ENCODE measurements at places on chromosomes 2 and 18.

- DNase-seq: peak; percentile 92
Measured at GRCh38 chr2:15591692-15592463, at the start of gene DDX1. Gene DDX1 (plus strand): TSS chr2:15591868. CDS start chr2:15591934, 66 bp downstream.

GRCh38 chr18:44450226-44450625 lies 230.5 kb upstream of the SETBP1 start:
- DNase-seq: no peak

- no peak for DNase-seq
Measured at GRCh38 chr2:231334981-231335380, 60.5 kb upstream of the B3GNT7 start.

DNA sequence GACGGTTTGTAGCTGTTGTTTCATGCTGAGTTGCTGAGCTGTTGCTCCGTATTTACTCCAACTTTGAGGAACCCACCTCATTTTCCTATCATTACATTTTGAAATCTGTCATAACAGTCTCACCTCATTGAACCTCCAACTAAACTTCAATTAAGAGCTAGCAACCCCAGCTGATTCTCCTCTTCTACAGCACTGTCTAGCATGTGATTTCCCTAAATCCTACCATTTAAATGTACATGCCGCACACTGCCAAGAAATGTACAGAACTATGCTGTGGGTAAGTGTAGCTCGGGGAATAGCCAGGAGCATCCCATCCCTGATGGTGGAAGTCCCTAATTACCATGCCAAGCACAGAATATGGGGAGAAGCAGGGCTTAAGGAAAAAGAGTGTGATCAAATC lies 299.9 kb downstream of the AFF3 start:
- no peak for DNase-seq

DNA sequence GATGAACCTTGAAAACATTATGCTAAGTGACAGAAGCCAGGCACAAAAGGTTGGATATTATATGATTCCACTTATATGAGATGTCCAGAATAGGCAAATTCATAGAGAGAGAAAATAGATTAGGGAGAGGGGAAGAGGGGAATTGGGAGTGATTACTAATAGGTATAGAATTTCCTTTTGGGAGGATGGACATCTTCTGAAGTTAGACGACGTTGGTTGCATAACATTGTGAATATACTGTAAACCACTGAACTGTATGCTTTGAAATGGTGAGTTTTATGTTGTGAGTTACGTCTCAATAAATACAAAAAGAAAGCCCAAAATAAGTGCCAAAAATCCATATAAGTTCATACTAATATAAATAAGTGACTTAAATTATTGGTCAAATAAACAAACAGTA lies 18.6 kb upstream of the CYP26B1 start:
- DNase-seq: no peak

- no peak for DNase-seq
Measured at GRCh38 chr2:55780697-55781096, 87.1 kb upstream of the PNPT1 start.

DNA sequence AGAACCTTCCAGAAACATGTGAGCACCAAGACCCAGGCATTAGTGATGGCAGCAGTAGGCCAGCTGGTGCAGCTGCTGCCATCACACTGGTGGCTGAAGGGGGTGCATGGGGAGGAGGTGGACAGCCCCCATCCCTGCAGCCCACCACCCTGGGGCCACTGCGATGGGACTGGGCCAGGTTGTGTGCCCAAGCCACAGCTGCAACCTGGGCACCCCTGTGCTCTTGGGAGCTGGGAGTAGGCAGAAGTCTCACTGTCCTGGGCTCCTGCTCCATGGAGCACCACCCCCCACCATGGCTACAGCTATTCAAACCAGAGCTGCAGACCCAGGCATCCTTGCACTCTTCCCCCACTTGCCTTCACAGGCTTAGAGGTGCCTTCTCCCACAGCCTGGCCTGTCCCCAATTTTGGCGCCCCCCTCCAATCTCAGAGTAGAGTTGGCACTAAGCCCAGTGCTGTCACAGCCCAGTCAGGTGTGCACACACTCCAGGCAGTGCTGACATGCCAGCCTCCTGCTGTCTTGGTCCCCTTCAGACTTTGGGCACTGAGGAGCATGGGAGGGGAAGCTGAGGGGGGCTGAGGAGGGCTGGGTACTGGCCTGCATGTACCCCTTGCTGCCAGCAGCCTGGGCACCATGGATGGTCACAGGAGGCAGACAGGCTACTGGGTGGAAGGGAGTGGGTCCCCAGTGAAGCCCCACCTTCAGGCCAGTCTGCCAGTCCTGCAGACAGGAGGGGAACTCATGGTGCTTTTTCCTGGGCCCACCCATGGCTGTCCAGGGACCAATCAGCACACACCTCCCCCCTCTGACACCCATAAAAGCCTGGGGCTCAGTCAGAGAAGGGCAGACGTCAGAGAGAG lies 67.1 kb downstream of the CYP26B1 start:
- DNase-seq: no peak

- DNase-seq: peak; percentile 69
Measured at GRCh38 chr2:66084948-66085590, 349.9 kb upstream of the MEIS1 start.

DNA sequence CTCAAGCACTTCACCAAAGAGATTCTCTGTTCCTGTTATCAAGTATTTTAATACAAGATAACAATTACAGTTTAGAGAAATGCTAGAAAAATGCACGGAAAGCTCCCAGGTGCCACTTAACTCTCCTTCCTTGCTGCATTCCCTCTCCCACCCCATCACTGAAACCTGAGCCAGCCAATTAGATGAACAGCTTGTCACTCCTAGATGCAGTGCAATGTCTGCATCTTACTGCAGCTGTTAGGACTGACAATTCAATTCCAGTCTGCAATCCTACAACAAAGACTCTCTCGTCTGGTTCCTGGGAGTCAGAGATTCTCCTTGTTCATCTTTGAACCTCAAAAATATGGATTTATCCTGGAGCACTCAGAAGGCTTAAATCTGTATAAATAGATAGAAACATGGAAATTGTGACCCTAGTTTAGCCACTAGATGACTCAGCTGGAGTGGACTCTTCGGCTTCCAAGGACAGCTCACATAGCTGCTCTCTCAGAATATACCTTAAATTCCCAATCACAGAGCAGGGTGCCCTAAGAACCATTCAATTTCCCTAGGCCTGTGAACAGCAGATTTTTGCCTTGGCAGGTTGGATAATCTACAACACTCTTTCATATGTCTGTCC lies 311.1 kb downstream of the NRXN1 start:
- DNase-seq: peak; percentile 18

GRCh38 chr2:125004106-125004800 lies 979.2 kb downstream of the CNTNAP5 start:
- no peak for DNase-seq

- no peak for DNase-seq
Measured at GRCh38 chr2:36616947-36617346, 19.0 kb upstream of the FEZ2 start.

GRCh38 chr18:31207391-31207790 lies 44.7 kb upstream of the DSC1 start:
- no peak for DNase-seq

DNA sequence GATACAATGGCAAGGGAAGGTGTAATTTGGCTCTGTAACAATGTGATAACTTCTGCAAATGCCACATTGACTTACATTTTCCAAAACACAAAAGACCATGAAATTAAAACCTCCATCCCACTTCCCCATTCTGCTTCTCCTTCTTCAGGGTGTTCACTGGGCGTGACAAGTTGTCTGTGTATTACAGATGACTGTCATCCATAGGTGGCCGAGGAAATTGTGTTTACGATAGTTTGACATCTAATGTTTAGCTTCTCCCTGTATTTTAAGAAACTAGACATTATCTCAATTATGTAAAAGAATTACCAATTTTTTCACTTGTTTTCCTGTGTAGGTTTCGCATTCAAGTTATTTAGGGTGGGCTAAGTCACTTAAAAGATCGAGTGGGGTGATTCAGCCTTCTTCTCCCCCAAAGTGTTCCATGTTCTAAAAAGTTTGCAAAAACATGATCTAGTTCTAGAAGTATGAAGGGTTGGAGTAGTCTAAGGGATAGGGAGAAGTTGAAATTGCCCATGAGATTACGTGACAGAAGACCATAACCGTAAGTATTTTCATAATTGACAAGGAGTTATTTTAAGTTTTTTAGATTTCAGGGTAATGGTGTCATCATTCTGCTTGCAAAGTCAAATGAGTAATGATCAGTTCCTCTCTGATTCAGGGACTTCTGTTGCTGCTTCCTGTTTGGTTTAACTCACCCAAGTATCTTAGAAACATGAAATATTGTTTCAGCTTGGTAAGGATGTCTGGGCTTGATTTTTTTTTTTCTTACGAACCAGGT lies 25.2 kb upstream of the CYTIP start:
- no peak for DNase-seq

DNA sequence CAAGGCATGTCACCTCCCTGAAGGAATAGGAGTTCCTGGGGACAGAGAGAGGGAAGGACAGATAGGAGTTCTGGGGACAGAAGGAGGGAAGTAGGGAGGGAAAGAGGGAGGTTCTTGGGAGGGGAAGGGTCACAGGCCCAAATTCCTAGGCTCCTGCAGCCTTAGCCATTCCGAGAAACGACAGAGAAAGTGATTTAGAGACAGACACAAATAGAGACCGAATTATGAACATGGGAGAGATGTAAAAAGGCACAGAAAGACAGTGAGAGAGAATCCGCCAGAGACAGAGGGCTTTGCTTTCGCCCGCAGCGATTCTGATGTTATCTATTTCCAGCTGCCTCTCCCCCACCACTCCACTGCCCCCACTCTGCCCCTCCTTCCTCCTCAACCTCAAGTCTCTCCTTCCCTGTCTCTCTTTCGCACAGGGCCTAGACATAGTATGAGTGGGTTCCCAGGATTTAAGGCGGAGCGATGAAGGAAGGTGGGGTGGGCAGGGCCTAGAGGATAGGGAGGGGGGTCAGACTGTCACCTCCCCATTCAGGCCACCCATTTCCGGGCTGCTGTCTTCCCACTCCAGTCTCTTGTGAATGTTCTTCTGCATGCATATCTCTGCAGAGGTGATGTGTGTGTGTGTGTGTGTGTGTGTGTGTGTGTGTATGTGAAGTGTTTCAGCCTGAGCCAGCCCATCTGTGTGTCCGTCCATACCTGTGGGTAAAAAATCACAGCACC lies 3.3 kb upstream of the WNT6 start:
- peak; percentile 78 for DNase-seq

- no peak for DNase-seq
Measured at GRCh38 chr2:147714582-147714981, 130.2 kb upstream of the ACVR2A start.

Data from ELF-1 (cell line).